ENCODE measurements at places on chromosomes 4 and X.

DNA sequence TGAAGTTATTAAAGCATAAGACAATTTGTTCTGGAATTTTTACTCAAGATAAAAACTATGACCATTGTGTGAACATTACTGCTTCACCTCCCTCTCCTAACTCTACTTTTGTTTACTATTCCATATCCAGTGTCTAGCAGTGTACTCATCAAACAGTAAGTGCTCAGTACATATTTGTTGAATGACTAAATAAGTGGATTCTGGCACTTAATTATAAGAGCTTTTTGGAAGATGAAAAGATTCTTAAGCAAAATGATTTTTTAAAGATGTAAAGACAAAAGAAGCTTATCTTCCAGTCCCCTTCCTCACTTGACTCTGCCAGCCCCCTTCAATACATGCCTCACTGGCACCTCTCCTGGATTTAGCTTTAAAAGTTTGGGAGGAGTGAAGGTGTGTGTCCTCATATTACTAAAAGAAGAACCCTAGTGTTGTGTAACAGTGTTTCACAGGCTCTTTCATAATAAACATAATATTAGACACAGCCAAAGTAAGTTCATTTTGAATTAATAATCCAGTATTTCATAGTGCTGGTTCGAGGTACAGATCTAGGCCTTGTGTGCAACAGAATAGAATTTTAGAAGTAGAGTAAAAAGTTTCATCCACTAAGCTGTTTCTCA, 53.0 kb downstream of the GAB1 start:
- peak; percentile 20 for DNase-seq

GRCh38 chr4:53688186-53688790, 97.0 kb upstream of the LNX1 start:
- peak; percentile 99 for DNase-seq

DNA sequence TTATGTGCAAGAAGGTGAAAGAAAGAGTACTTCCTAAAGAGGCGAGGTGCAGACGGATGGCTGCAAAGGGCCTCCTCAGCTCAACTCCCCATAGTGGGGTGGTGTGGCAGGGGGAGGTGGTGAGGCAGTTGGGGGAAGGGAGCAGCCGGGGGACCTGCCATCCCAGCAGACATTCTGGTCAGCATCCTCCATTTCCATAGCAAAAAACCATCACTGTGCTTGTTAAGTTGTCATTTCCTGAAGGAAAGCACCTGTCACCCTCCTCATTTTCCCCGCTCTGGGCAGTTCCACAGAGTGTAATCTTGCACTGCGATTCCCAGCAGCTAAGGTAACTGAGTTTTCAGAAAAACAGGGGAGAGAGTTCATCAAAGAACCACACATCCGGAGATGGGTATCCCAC, 51.5 kb downstream of the TSPAN5 start:
- no peak for DNase-seq

- DNase-seq = no peak
These were observed 24.3 kb downstream of the CFAP97 start for GRCh38 chr4:185179488-185179887.

- no peak for DNase-seq
These were observed 60.2 kb upstream of the GPC4 start for GRCh38 chrX:133475521-133475920.

- DNase-seq = no peak
These were observed 13.8 kb upstream of the ZNF674 start for GRCh38 chrX:46559062-46559461.

GRCh38 chrX:132034648-132035047, 11.5 kb downstream of the STK26 start:
- no peak for DNase-seq

DNA sequence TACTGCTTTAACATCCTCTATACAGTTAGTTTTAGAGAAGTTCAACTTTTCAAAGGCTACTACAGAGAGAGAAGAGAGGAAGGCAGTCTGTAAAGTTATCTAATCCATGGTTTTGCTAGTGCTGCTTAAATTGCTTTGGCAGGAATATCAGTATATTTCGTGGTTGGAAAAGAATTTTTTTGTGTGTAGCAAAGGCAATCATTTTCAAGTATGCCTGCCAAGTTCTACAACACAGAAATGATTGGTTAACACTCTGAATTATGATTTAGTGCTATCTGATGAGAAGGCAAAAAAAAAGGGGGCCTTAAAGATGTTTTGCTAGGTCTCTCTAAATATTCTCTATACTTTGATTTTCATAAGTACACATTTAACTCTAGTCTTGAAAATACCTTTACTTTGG, 133.1 kb downstream of the JADE1 start:
- peak; percentile 42 for DNase-seq

DNA sequence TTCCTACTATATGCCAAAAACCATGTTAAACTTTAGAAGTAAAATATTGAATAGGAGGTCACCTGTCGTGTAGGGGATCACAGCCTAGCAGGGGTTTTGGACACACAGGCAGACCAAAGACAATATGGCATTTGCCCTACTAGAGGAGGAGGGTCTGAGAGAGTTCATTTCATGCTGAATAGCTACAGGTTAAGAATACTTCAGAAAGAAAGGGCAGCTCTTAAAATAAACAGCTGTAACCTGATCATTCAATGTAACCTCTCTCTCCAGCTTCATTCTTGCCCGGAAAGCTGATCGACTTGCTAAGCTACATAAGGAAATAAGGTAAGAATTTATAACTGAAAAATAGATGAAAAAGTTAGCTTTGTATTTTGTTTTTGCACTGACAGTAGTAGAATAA, 79.9 kb downstream of the MAOA start:
- no peak for DNase-seq

DNA sequence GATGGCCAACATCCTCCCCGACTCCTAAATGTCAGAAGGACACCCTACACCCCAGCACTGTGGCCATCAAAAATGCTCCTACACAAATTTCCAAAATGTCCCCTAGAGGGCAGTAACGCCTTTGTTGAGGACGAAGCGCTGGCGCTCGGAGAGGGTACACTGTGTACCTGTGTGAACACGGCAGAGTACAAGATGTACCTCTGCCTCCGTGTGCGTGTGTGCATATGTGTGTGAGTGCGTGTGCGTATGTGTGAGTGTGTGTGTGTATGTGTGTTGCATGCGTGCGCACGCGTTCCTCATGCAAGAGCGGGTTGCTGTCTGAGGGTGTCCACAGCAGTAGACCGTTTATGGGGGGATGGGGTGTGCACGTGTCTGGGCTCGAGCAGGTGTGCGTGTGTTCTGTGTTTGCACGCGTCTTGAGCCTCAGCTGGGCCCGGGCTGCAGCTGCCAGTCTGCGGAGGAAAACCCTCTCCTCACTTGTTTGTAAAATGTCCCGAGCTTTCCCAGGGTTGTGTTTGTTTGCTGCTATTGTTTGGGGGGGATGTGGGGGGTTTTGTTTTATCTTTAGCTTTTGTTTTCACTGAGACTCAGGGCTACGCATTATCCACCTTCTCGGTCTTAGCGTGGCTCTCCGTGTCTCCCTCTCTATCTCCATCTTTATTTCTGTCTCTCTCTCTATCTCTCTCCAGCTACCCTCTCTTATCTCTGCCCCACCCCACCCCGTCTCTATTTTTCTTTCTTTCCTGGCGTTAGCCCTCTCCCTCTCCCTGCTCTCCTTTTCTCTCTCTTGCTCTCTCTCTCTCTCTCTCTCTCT, 10.4 kb upstream of the TSPYL2 start:
- peak; percentile 52 for DNase-seq

DNA sequence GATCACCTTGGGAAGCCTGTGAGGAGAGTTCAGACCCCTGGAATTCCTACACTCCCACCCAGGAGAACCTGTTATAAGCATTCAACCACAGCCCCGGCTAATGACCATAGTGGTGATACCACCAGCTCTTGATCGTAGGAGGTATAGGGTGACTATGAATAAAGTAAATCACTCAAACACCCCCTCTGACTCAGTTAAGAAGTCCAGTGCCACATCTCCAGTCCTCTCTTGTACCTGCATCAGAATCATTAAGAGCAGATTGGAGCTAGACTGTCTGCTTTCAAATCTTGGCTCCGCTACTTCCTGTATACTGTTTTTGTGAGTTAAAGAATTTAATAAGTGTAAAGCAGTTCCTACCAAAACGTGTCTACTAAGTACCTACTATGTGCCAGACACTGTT, 565.1 kb upstream of the DIPK2B start:
- DNase-seq = peak; percentile 30

GRCh38 chr4:8365353-8365752, 75.2 kb downstream of the ACOX3 start:
- DNase-seq = no peak

DNA sequence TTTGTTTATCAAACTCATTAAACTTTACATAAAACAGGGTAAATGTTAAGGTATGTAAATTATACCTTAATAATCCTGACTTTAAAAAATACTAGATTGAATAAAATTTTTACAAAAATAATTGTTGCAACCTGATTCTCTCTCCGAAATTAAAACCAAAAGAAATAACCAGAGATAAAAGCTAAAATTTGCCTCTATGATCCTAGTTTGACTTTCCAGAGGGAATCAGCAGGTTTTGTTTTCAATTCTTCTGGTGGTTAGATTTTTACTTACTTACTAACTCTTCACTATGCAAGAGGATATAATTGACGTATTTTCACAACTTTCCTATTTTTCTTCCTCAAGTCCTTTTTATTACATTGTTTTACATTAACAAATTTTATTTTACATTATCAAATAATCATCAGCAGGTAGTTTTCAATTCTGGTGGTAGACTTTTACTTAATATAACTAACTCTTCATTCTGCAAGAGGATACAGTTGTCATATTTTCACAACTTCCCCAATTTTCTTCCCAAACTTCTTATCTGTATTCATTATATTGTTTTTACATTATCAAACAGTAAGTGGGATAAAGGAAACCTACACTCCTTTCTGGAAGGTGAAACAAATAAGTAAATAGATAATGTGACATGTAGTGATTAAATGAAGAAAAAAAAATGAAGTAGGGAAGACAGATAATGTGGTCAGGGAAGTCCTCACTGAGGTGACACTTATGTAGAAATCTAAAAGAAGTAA, 52.2 kb downstream of the TBCK start:
- no peak for DNase-seq

GRCh38 chr4:139814323-139815015, 148.8 kb downstream of the MGST2 start:
- DNase-seq = no peak

DNA sequence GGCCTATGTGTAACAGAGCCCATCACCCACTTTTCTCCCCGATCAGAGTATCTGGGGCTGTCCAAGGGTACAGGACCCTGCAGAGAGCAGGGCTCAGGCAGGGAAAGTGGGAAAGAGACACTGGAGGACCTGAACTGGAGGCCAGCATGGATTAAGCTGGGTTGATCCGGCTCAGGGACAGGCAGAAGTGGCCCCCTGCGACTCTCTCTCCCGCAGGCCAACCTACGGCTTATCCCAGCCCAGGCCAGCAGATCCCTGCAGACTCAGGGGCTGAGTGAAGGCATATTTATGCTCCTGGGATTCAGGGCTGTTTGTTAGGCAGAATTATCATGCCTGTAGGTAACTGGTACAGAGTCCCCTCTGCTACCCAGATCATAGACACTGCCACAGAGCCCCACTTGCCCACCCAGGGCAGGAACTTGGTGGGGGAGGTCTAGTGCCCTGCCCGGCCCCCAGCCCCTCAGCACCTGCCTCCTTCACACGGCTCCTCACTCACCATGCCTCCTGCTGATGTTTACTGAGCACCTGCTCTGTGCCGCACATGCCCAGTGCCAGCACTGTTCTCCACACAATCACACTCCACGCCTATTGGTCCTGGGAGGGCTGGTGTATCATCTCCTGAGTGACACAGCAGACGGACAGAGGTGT, 87.3 kb downstream of the ADRA2C start:
- no peak for DNase-seq

DNA sequence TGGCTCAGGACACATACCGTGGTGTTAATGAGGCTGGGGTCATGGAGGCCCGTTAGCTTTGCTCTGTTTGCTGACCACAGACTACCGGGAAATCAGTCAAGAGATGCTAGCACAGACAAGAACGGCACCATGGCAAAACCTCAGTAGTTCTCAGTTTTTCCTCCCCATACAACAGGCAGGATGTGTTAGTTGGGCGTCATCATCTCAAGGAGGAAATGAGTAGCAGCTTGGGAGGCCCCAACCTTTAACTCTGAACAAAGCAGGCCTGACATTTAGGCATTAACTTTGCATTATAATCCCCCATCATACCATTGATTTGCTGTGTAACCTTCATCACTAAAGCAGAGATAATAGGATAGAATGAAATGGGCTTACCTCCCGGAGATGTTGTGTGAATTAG, 714.2 kb downstream of the RPA4 start:
- no peak for DNase-seq

DNA sequence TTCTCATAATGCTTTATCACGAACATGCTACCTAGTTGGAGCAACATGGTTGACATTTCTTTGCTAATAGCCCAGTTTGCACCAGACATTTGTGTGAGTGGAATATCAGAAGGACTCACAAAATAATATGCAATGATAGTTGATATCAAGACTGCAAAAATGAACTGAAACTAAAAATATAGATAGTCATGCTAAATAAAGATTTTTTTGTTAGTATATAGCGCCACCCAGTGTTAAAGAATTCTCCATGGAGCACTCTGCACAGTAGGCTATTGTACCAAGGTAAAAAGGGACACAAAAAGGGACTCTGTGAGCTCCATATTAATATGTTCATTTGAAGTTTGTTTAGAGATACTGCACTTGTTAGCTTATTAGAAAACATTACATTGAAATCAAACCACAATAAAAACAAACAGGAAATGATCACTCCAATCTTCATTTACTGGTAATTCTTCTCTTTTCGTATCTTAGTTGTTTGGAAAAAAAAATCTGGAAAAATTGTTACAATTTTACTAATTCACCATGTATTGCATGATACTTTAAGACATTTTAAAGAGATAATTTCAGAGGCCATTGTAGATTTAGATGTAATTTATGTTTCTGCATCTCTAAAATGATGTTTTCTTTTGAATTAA, 1509.6 kb downstream of the ADGRL3 start:
- DNase-seq = peak; percentile 43

GRCh38 chr4:68404153-68404552, 43.1 kb upstream of the TMPRSS11E start:
- DNase-seq = no peak

- DNase-seq = peak; percentile 39
These were observed 963 bp upstream of the USO1 start for GRCh38 chr4:75723163-75724065.

- no peak for DNase-seq
These were observed 43.6 kb downstream of the ZCCHC12 start for GRCh38 chrX:118867251-118867650.

GRCh38 chrX:114015966-114016365, 567.9 kb upstream of the HTR2C start:
- DNase-seq = no peak

DNA sequence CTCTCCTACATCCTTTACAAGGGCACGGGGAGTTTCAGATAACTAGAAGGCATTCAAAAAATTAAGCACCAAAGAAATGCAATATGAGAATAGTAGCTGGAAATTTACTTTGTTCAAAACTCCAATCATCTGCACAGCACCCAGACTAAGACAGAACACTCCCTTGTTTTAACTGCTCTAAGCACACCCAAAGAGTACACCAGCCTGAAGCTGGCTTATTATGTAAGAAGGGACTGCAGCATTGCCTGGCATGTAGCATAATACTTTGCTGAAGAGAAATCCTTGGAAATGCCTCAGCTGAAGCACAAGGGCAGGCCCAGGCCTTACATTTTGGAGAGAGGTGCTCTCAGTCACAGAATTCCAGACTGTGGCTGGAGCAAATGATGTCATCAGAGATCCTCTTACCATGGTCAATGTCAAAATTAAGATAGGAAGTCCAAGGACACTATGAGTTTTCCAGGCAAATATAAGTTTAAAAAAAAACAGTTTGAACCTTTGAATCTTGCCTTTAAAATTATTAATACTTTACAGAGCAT, 14.8 kb downstream of the ARHGEF6 start:
- no peak for DNase-seq

- DNase-seq = no peak
These were observed 259.5 kb downstream of the ARHGAP24 start for GRCh38 chr4:85734424-85734831.

Data from astrocyte of the spinal cord (primary cell).